SK-N-DZ (cell line): ENCODE measurements at places on chromosomes 7 and 10.
A peak's percentile ranks its signal among the peaks of the same experiment; 100 is the strongest.

DNA sequence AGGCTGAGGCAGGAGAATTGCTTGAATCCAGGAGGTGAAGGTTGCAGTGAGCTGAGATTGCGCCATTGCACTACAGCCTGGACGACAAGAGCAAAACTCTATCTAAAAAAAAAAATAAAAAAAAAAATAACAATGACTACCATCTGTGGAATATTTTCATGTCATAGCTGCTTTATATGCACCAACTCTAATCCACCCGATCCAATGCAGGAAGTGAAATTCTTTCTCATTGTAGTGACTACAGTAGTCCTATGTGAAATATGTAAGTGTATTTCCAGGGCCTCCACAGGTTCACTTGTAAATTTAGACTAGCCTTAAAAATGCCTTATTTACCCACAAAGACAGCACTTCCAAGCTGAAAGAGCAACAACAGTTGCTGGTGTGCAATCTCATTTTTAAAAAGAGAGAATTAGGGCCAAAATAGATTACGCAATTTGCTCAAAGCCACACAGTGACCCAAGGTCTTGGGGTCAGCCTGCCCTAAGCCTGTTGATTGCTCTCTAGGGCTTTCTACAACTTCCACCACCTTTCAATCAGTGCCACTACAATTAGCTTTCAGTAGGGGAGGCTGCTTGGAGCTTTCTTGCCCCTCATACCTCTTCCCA, 25.8 kb upstream of the EGFR start:
- DNase-seq, result no peak

DNA sequence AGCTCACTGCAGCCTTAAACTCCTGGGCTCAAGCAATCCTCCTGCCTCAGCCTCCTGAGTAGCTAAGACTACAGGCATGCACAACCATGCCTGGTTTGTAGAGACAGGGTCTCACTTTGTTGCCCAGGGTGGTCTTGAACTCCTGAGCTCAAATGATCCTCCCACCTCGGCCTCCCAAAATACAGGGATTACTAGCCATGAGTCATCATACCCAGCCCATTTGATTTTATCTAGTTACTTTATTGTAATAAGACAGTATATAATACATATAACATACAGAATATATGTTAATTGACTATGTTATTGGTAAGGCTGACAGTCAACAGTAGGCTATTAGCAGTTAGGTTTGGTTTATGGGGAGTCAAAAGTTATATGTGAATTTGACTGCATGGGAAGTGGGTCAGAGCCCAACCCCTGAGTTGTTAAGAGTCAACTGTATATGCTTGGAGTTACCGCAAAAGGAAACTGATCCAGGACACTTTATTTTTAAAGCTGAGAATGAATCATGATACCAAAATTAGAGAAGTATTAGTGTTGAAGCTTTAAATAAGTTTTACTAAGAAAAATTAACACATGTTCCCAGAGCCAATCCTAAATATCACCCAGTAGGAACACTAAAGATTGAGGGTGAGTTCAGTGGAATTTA, 20.7 kb upstream of the KMT2E start:
- DNase-seq, result no peak

- no peak for DNase-seq
Measured at GRCh38 chr7:88309819-88310218, 3.1 kb upstream of the STEAP4 start.

GRCh38 chr10:131830446-131831130, 70.2 kb upstream of the PPP2R2D start:
- DNase-seq, result no peak

DNA sequence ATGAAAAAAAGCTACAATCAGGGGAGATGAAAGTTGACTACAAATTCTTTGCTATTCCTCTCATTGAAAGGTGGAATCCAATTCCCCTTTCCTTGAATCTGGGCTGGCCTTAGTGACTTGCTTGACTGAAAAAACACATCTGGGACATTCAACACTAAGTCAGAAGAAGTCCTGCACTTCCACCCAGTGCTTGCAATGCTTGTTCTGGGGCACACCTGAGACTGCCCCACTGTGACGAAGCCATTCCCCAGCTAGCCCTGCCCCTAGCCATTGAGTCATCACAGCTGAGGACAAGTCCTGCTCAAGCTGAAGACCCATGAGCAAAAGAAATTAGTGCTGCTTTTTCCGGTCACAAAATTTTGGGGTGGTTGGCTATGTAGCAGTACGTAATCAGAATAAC, 19.2 kb upstream of the GRID1 start:
- DNase-seq, result no peak

GRCh38 chr10:51806079-51806835, 106.9 kb upstream of the CSTF2T start:
- no peak for DNase-seq

GRCh38 chr10:200405-200804, 65.2 kb downstream of the ZMYND11 start:
- DNase-seq, result no peak

DNA sequence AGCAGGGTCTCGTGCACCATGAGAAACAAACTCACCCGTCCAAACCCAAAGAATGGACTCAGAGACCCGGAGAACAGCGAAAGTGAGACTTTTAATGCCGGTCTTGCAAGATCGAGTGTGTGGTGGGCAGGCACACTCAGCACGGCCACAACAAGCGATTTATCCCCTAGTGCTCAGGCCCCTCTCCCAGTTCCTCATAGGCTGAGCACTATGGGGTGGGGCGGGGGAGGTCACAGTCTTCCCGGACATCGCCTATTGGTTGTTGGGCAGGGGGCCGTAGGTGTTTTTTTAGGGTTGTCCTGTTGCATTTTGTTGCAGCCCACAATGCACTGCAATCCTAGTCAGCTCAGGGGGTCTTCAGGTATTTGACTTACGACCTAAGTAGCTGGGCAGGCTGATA, 608.3 kb upstream of the FOXK1 start:
- no peak for DNase-seq

GRCh38 chr7:151871904-151872303, 5.0 kb downstream of the PRKAG2 start:
- no peak for DNase-seq

- no peak for DNase-seq
Measured at GRCh38 chr7:2928613-2929311, 84.7 kb upstream of the GNA12 start.

DNA sequence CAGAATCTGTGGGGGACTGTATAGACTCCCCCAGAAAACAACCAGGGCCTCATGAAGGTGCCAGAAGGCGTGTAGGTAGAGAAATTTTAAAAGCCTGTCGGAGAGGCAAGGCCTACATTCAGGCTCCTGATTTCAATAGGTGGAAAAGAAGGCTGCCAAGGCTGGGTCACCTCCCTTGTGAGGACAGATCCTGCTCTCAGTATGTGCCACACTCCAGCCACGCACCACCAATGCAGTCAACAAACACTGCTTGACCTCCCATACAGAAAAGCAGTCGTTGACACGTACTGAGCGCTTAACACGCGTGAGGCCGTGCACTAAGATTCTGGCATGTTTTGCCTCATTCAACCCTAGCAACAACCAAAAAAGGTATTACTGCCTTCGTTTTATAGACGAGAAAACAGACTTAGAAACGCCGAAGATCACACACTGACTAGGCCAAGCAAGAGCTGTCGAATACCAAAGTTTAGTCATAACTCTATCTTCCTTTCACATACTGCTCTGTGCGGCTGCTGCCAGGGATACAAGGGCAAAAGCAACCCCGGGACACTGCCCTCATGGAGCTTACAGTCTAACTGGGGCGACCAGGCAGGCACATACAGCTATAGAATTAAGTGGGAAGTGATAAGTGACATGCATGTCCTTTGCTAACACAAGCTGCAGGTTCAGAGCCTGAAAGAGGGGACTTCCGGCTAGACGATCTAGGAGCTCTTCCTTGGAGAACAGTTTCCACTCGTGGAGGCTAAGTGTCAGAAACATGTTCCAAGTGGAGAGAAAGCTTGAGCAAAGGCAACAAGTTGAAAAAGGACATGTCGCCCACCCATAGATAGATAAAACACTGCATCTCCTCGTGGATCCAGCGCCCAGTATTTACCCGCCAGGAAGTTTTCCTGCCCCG, 797 bp upstream of the NKX2-3 start:
- DNase-seq, result no peak

DNA sequence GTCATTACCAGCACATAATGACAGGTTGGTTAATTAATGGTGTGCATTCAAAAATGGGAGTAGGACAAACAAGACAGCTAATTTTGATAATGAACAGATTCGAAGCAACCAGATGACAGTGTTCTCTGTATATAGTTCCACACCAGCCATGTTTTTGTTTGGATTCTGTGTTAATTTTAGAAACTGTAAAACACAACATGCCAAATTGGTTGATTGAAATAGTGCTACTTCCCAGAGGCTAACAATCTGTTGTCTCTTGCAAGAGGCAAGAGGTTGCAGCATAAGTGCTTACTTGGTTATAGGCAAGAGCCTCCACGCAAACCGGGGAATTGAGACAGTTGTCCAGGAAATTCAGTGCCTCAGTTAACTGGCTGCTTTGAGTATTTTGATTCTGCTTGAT, 170.2 kb upstream of the HABP2 start:
- DNase-seq, result no peak

- DNase-seq, result no peak
Measured at GRCh38 chr10:70271996-70272924, 11.5 kb downstream of the NPFFR1 start.

DNA sequence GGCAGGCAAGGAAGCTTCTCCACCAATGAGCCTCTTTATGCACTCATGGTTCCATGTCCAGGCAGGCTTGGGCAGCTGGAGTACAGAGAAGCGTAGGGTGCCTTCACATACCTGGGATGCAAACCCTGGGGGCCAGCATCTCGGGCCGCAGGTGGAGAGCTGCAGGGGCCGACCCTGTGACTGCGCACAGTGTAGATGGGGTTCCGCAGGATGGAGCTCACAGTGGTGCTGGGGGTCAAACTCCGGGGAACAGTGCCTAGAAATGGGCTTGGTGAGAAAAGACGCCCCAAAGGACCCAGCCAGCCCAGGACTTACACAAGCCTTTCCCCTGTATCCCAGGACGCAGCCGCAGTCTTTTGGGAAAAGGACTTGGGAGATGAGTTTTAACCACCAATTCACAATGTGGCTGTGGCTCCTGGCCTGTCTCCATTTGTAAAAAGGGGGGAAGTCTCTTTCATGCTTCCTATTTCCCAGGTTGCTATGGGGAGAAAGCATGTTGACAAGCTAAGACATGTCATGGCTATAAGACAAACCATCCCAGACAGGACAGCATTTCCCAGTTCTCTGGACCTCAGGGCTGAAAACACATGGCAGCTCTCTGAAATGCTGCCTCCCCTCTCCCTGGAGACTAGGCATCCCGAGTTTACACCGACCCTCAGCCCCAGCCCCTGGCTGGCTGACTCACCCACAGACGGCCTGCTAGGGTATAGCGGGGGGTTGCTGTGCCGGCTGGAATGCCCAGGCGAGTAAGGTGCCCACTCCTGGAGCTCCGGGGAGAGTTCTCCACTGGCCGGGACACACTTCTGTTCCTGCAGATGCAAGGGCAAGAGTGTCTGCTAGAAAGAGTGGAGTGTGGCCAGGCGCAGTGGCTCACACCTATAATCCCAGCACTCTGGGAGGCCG, 107.1 kb downstream of the DLG5 start:
- DNase-seq, result no peak

GRCh38 chr7:68980011-68980410, 618.3 kb upstream of the AUTS2 start:
- DNase-seq, result no peak

DNA sequence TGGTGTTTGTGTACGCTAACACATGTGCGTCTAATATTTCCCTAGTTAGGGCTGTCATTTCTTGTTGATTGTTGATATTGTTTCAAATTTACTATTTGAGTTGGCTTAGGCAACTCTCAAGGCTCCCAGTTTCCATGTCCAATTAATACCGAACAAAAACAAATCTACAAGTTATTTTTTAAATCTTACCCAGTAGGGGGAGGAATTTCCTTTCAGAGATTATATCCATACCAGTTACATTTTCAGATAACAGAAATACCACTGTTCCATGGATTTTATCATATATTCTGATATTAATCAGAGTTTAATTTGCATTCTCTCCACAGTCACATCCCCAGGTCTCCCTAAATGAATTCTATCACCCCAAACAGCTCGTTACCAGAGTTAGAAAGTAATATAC, 7.2 kb upstream of the AKR1B10 start:
- no peak for DNase-seq

- peak; percentile 89 for DNase-seq
Measured at GRCh38 chr7:94276027-94276426, 118.7 kb upstream of the COL1A2 start.

- no peak for DNase-seq
Measured at GRCh38 chr10:80199828-80200227, 5.5 kb downstream of the ANXA11 start.

DNA sequence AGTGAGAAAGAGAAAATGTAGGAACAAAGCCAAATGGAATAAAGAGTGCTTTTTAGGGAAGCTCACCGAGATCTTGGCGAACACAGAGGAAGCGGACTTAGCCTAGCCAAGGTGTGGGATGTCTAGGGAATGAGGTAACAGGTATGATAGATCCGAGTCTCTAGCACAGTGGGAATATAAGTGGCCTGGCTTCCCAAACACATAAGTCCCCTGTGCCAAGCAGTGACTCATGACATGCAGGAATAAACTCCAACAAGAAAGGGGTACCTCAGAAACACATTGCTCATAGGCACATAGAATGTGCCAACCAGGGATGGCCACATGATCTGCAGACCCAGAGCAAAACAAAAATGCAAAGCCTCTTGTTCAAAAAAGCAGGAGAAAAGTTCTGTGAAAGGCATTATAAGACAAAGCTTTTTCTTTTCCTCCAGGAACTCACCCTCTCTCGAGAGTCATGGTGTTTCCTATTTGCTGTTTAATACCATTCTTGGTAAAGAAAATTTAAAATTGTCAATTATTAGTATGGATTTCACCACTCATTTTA, 542.5 kb downstream of the GATA3 start:
- DNase-seq, result no peak

DNA sequence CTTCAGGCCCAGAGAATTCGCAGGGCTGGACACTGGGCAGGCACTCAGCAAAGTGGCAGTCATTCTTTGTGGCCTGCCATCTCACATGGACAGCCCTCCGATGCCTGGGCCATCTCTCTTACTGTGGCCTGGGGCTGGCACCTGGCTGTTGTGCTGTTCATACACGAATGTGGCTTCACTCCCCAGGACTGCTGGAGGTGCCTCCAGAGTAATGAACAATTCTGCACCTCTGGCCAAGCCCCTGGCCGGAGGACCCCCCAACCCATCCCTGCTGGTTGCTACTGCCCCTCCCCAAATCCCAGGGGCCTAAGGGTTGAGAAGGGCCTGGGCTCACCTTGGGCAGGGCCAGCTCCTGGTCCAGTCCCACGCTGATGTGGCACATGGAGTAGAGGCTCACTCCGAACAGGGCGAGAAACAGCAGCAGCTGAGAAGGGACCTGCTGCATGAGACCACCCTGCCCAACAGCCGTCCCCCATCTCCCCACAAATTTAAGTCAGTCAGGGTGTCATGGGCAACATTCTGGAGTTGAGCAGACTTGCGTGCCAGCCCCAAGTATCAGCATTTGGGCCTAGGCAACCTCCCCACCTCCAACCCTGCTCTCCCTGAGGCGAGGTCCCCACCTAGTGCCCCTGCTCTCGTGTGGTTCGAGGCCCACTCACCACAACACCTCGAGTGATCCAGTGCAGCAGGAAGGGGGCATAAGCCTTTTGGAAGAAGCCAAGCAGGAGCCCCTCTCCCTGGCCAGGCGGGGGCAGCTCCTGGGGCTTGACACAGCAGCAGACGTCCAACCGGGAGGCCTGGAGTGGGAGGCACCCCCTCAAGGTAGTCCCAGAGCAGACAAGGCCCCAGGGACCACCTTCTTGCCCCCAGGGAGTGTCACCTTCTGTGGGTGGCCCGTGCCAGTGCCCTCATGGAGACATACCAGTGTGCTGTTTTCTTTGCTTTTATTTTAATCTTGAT, 9.4 kb downstream of the NPC1L1 start:
- no peak for DNase-seq
